ENCODE measurements at places on chromosomes 2 and 18.
A peak's percentile ranks its signal among the peaks of the same experiment; 100 is the strongest.

DNA sequence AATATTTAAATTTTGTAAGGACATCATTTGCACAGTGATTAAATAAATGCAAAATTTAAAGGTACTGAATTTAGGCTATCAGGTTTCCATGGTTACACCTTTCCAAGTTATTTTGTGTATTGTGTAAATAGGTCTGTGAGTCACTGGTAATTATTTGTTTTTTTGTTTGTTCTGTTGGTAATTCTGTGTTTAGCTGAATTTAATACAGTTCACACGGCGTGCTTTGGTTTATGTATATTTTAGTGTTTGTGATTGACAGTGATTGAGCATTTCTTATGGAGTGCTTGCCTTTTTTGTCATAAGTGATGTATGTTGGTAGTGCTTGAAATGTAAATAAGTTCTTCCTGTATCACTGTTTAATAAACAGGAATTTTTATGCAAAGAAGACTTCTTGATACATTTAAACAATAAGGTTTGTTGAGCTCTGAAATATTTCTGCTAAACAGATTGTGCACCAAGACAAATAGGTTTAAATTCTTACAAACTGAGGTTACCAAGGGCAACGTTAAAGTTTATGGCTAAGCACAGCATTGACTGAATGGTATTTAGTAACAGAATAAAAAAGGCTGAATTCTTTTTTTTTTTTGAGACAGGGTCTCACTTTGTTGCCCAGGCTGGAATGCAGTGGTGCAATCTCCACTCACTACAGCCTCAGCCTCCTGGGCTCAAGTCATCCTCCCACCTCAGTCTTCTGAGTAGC is 38.3 kb upstream of the DLX1 start:
- no peak for DNase-seq

GRCh38 chr2:239145601-239146000 is 255.2 kb downstream of the HDAC4 start:
- no peak for DNase-seq

DNA sequence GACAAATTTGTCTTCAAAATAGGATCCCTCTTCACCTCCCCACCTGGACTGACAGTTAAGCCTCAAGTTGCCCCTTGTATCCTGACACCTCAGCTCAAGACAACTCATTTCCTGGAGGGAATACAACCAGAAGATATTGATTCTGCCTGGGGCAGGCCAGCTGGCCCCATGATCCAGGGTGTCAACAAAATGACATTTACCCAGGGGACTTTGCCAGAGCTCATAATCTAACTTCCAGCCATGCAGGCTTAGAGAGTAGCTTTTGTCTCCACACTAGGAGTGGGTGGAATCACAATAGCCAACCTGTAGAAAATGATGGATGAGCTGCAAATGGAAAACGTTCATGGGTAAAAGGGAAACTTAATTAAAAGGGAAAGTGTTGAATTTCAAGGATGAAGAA is 220.1 kb upstream of the DPP10 start:
- no peak for DNase-seq

- DNase-seq: no peak
Observed at GRCh38 chr2:31675485-31675901, 94.8 kb upstream of the SRD5A2 start.

DNA sequence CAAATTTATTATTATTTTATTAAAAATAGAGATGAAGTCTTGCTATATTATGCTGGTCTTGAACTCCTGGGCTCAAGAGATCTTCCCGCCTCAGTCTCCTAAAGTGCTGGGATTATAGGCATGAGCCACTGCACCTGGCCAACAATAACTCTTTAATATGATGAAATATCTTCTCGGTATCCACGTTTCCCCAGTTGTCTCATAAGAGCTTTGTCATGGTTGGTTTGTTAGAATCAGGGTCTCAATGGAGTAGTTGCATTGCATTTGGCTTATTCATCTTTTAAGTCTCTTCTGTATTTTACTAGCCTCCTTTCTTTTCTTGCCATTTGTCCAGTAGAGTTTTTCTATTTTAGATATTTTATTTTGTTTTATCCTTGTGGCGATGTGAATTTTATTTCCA is 32.7 kb upstream of the DLX2 start:
- no peak for DNase-seq

GRCh38 chr18:864872-865273 is 39.8 kb upstream of the ADCYAP1 start:
- peak; percentile 19 for DNase-seq

DNA sequence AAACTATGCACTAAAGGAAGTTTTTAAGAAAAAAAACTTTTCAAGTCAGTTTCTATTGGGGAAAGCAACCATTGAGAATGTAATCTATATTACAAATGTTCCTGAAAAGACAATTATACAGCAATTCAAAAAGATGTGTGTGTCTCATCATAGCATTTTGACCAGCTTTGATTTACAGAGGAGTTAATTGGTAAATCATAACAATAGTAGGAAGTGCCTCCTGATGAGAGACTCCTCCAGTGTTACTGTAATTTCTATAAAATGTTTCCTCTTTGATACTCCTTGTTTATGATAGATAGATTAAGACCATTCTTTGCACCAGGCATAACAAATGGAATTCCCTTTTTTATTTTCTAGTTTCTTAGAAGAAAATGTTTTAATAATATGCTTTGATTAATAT is 249.9 kb downstream of the CALCRL start:
- DNase-seq: no peak

- DNase-seq: no peak
Observed at GRCh38 chr18:36316246-36316645, 18.7 kb downstream of the FHOD3 start.

GRCh38 chr18:13874558-13874957 is 40.8 kb downstream of the MC2R start:
- DNase-seq: no peak

DNA sequence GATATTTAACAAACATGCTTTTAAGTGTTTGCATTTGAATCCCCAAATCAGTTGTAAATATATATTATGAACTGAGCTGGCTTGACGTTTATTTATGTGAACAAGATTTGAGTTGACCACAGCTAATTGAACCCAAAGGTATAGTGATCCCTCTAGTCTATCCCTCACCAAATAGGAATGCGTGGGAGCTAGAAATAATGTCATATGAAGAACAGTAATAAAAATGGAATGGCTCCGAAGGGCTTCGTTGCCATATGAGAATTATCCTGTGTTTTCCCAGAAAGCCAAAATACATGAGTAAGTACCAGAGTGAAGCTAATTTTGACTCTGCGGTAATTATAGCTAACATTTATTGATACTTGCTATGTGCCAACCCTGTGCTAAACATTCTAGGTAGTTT is 142.7 kb downstream of the ADCYAP1 start:
- DNase-seq: no peak

DNA sequence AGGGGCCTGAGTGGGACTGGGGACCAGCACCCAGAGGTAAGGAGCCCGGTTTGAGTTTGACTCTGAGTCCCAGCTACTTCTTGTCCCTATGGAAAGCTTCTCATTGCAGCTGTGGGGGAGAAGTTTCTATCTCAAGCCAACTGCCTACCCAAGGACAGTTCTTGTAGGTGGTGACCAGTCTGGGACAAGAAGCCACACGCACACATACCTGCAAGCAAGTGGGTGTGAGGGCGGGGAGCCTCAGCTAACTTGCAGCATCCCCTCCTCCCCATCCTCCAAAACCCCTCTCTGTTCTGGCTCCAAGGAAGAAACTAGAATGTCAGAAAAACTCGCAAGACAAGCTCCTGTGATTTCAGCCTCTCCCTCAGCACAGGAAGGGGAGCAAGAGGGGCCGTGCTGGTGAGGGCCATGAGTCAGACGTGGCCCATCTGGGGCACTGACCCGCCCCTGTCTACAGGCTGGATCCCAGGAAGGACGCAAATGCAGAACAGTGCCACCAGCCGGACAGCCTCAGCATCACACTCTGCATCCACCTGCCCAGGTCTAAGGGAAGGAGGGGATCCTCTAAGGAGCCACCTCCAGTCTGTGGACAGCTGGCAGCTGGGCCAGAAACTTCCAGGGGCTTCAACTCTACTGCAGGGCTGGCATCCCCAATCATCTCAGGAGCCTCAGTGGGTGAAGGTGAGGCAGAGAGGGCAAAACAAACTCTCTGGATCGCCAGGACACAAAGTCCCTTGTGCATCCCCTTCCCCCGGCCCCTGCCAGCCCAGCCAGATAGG is 103.4 kb downstream of the TNS1 start:
- no peak for DNase-seq

DNA sequence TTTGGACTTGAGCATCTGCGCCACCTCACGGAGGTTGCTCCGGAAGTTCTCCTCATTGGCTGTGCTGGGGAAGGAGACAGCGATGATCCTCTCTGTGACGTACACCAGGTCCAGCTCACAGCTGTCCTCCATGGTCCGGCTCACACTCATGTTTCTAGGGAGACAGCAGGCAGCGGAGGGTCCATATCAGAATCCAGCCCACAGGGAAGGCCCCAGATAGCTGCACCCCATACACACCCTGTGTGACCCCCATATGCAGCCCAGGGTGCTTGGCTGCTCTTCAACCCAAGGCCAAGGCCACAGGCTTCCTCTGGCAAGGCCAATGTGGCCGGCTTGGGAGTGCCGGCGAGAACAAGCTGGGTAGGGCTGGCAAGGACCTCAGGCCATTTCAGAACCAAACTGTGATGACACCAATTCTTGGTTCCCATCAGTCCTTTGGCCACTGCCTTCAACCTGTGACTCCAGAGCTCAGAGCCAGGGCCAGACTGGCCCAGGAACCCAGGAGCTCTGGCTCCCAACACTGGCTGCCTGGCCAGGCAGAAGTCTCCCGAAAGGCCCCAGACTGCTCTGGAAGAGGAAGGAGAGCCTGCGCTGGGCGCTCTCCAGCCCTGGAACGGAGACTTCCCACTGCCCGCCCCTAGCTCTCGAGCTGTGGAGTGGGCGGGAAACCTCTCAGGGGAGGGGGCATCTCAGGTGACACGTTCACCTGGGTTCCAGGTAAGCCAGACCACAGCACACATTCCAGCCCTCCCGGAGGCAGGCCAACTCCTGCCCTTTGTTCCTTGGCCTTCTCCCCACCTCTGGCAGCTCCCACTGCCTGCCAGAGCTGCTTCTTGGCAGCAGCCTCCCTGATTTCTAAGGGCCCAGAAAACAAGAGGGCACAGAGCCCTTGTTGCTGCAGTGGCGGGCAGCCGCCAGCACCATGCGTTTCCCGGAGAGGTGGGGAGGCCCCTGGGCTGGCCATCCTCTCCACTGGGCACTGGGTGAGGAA is 104.7 kb downstream of the TNS1 start:
- DNase-seq: no peak

GRCh38 chr2:192283450-192283849 is 88.7 kb upstream of the TMEFF2 start:
- no peak for DNase-seq

GRCh38 chr2:233301248-233301647 is 6.4 kb upstream of the SAG start:
- DNase-seq: no peak

GRCh38 chr18:36130039-36130831 is 536 bp downstream of the ELP2 start:
- no peak for DNase-seq

- DNase-seq: no peak
Observed at GRCh38 chr18:27483276-27483675, 298.2 kb upstream of the CHST9 start.

- DNase-seq: no peak
Observed at GRCh38 chr2:46388881-46389280, 90.5 kb upstream of the TMEM247 start.

GRCh38 chr2:64092502-64092901 is 51.7 kb downstream of the PELI1 start:
- no peak for DNase-seq

DNA sequence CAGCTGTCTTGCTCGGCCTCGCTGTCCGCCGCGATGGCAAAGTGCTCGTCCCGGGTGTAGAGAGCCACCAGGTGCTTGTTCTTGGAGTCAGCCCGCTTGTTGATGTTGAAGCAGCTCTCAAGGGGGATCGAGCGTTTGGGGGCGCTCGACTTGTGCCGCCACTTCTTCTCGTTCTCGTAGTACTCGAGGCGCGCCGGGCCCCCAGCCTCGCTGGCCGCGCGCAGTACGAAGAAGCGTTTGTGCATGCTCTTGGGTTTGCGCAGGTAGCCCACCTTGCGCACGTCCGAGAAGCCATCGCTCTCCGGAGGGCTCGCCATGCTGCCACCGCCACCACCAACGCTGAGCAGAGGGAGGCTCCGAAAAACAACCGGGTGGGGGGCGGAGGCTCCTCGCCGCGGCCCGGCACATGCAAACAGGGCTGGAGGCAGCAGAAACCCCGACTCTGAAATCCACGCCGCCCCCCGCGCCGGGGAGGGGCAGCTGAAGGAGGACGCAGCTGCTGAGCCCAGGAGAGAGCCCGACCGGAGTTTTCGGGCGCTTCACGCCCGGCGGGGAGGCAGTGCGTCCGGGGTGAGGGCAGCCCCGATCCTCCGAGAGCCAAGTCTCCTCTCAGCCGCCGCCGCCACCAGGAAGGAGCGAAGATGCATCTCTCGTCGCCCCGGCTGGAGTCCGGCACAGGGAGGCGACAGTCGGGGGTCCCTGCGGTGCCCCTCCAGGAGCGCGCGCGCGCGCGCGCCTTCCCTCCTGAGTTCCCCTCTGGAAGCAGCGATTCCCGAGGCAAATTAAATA is 1.0 kb downstream of the IRS1 start:
- DNase-seq: peak; percentile 32

GRCh38 chr2:217695033-217695520 is 307.7 kb downstream of the TNS1 start:
- DNase-seq: no peak

DNA sequence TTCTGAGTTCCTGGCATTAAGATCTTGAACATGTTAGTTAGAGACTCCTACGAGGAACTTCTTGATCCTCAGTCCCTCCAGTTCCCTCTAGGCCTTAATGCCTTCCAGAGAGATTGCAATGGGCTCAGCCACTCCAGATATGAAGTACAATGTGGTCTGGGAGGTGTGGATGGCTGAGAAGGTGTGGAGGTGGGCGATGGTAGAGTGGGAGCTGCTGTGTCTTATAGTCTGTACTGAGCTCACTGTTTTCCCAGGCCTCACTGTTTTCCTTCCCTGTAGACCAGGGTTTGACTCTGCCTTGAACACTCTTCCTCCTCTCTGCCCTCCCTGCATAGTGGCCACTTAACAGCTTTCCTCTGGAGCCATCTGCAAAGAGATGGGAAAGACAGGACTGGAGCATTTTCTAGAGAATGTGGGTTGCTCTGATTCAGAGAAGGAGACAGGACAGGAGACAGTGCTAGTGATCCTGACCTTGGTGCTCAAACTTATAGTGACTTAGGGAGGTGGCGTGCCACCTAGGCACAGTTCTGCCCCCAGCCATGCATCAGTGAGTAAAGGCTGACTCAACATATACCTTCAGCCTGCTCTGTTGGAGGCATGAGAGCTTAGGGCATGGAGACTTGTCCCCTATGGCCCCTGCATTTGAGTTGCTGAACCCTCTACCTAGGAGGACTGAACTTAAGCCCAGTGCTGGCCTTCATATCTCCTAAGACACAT is 129.7 kb downstream of the TDRD15 start:
- DNase-seq: no peak

- no peak for DNase-seq
Observed at GRCh38 chr2:163011000-163011399, 172.4 kb upstream of the KCNH7 start.

GRCh38 chr2:235665661-235666212 is 171.9 kb downstream of the AGAP1 start:
- no peak for DNase-seq

GRCh38 chr2:1256632-1257324 is 156.5 kb upstream of the TPO start:
- DNase-seq: no peak
